ENCODE measurements at places on chromosomes 5 and 9. TPM values are rescaled to one million over a fixed set of nuclear protein-coding genes. Genes with fewer than 3 reads are reported as not detected.

DNA sequence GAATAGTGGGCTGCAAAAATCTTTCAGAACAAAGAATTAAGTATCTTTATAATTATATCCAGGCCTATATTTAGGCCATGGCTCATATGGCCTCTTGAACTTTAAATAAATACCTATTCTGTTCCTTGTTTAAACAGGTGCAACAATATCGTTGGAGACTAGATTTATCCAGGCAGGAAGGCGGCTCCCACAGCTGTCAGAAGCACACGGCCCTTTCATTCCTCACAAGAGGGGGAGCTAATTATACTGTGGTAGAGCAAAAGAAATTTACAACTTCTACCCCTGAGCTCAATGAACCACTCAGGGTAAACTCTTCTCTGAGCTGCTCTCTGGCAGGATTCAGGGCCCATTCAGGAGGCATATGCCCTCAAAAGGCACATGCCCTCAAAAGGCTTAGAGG is 31.3 kb downstream of the TMEM174 start:
- H3K4me1 ChIP-seq = no peaks in the 10 kb centered on the region
- H3K36me3 ChIP-seq = no peaks in the 10 kb centered on the region
- no peak for DNase-seq
- no peak overlapping the region for H3K27ac ChIP-seq
- peaks cover 2% of the 10 kb centered on the region for H3K27me3 ChIP-seq

DNA sequence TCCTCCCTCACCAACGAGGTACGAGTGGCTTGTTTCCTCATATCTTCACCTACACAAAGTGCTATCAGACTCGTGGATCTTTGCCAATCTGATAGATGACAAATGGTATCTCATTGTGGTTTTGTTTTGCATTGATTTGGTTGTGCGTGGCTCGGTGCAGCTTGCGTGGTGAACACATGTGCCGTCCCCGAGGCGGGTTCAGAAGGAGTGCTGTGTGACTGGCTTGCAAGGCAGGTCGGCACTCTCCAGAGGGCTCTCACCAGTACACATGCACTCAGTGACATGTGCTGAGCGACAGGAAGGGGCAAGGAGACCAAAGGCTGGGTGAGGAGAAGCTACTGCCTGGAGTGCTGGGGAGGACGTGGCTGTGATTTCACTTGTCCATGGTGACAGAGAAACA is 95.3 kb upstream of the PITX1 start:
- H3K4me3 ChIP-seq = no peak overlapping the region
- no peak overlapping the region for H3K27ac ChIP-seq
- H3K36me3 ChIP-seq = no peaks in the 10 kb centered on the region
- no peak for DNase-seq

- H3K4me3 ChIP-seq = no peak overlapping the region
- DNase-seq = no peak
- no peaks in the 10 kb centered on the region for H3K36me3 ChIP-seq
- H3K27ac ChIP-seq = no peak overlapping the region
- H3K4me1 ChIP-seq = no peaks in the 10 kb centered on the region
Observed at GRCh38 chr5:60209146-60209840, 315.8 kb upstream of the PDE4D start.

DNA sequence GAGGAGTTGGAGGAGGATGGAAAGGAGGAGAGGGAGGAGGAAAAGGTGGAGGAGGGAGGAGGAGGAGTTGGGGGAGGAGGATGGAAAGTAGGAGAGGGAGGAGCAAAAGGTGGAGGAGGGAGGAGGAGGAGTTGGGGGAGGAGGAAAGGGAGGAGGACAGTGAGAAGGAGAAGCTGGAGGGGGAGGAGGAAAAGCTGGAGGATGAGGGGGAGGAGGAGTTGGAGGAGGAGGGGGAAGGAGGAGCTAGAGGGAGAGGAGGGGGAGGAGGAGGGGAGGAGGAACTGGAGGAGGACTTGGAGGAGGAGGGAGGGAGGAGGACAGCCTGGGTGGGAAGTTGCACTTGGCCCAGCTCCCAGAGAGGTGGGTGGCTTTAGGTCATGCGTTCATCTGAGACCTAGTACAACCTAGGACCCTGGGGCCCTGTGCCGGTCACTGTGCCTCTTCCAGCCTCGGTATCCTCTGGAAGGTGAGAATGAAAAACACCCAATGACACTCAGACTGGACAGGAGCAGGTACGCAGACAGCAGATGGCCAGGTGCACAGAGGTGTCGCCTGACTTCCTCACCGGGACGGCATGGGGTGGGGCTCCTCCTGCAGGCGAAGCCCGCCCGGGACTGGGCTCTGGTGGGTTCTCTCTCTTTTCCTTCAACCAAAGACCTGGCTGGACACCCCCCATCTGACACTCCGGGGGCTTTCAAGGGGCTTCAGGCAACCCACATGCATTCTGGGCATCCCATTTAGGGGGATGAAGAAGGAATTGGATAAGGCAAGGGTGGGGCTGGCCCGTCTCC is 12.2 kb upstream of the SLC2A6 start:
- H3K36me3 ChIP-seq = no peaks in the 10 kb centered on the region
- no peak for DNase-seq
- peaks cover 32% of the 10 kb centered on the region for H3K27me3 ChIP-seq
- no peak overlapping the region for H3K27ac ChIP-seq

The PCBD2 gene
- 2.8 TPM for total RNA-seq

The MARCOL gene
- total RNA-seq = not detected
